Activated CD4-positive, alpha-beta T cell treated with anti-CD3 and anti-CD28 coated beads, Interleukin-10, Interleukin-2, amounts not matched to agents 100 ng/mL and 50 ng/mL, durations not matched to agents 16 hours and 8 hours (primary cell): ENCODE measurements at places on chromosomes 16 and 17.
A peak's percentile ranks its signal among the peaks of the same experiment; 100 is the strongest.

GRCh38 chr17:8825802-8826201 lies 26.6 kb upstream of the MFSD6L start:
- DNase-seq: no peak

DNA sequence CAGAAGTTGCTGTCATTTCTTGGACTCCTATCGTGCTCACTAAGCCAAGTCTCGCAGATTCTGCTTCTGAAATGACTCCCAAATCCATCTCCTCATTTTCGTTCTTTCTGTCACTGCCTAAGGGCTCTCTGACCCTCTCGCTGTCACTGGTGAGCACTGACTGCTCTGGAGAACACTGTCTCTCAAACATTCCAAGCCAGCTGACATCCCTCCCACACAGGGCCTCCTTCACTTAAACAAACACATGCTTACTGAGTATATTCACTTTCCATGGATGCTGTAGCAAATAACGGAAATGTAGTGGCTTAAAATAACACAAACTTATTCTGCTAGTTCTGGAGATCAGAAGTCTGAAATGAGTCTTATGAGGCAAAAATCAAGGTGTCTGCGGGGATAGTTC lies 18.8 kb downstream of the CACNG1 start:
- no peak for DNase-seq

DNA sequence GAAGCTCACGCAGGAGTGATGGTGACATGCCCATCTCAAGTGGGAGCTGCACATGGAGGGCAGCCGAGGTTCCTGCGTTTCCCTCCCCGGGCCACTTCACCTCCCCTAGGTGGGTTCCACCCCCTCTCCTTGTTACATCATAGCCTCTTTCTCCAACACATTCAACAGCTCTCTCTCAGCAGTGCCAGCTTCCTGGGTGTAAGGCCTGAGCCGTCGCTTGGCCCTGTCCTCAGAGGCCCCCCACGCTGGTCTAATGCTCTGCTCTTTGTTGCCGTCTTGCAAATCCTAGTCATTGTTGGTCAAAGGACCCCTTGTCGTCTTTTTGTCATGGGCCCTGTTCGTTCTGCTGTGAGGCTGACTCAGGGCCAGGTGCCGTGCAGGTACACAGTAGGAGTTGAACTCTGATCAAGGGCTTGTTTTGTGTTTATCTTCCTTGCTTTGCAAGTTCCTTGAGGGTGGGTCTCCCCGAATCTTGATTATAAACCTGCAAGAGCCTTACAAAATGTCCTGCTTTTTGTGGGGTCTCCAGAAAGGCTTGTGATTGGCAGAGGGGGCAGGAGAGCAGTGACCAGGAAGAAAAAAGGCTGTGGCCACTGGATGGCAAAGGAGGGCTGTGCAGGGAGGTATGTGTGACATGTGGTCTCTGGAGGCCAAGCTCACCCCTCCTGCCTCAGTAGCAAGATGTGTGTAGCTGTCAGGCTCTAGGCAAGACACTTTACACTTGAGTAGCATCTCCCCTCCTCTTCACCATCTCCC lies 136.6 kb downstream of the CCDC182 start:
- no peak for DNase-seq

- DNase-seq: peak; percentile 90
These were observed 1.2 kb downstream of the TMC6 start for GRCh38 chr17:78127239-78127887.

- DNase-seq: peak; percentile 94
These were observed at the start of gene OR1F1 for GRCh38 chr16:3187798-3188674. OR1F1 (plus strand) TSS chr16:3188204.

DNA sequence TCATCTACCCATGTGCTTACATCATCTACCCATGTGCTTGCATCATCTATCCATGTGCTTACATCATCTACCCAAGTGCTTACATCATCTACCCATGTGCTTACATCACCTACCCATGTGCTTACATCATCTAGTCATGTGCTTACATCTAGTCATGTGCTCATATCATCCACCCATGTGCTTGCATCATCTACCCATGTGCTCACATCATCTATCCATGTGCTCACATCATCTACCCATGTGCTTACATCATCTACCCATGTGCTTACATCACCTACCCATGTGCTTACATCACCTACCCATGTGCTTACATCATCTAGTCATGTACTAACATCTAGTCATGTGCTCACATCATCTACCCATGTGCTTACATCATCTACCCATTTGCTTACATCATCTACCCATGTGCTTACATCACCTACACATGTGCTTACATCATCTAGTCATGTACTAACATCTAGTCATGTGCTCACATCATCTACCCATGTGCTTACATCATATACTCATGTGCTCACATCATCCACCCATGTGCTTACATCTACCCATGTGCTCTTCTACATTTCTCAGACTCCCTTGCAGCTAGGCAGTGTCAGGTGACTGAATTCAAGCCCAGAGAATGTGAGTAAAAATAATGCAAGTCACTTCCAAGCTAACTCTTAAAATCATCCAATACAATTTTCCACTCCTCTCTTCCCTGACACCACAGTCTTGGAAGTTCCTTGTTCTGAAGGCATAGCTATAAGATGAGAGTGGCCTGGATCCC lies 196.8 kb downstream of the CBLN1 start:
- no peak for DNase-seq

DNA sequence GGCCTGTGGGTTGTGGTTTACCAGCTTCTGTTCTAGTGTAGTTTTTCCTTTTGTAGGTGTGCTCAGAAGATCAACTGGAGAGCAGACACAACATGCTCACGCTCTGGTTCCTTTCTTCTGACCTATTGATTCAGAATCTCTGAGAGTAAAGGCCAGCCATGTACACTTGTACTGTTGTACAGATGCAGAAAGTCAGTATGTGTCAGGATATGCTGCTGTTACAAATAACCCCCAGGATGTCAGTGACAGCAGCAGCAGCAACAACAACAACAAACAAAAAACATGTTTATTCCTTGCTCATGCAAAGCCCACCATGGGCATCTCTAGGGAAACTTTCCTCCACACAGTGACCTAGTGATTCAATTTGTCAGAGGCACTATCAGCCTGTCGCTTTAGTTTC lies 154.8 kb upstream of the RBFOX1 start:
- no peak for DNase-seq

GRCh38 chr16:4372001-4372577 lies 441 bp downstream of the VASN start:
- DNase-seq: no peak

DNA sequence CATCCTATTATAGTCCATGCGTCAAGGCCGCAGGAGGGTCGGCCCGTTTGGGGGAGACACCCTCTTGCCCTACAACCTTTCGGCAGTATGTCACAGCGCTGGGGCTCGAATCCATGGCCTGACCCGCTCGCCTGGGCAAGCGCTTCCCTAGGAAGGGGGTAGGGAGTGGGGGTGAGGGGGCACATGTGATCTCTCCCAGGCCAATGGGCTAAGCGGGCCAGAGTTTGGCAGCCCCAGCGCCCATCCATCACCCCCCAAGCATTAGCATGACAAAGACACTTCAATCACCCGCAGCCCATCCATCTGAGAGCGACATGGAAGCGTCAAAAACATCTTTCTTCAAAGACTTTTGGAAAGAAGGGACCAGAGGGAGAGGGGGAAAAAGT lies at the start of gene HOXB1:
Gene HOXB1, minus strand, starts transcription at position 125 of the 386 bp plus-strand sequence. Its CDS starts 107 bp downstream, at position 18.
- DNase-seq: no peak

DNA sequence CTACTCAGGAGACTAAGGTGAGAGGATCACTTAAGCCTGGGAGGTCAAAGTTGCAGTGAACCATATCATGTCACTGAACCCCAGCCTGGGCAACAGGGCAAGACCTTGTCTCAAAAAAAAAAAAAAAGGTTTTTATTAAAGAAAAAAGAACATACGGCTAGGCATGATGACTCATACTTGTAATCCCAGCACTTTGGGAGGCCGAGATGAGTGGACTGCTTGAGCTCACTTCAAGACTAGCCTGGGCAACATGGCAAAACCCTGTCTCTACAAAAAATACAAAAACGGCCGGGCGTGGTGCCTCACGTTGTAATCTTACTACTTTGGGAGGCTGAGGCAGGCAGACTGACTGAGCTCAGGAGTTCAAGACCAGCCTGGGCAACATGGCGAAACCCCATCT lies 38.4 kb downstream of the RANBP10 start:
- DNase-seq: peak; percentile 28

DNA sequence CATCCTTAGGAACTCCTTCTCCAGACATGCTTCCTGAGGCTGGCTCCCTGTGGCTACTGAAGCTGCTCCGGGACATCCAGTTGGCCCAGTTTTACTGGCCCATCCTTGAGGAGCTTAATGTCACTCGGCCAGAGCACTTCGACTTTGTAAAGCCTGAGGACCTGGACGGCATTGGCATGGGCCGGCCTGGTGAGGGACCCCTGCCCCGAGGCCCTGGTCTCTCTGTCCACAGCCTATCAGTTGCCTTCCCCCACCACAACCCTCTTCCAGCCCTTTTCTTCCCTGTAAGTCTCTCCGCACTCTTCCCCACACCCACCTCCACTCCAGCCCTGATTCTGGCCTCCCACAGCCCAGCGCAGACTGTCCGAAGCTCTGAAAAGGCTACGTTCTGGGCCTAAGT lies 2.0 kb downstream of the TNK1 start:
- no peak for DNase-seq

DNA sequence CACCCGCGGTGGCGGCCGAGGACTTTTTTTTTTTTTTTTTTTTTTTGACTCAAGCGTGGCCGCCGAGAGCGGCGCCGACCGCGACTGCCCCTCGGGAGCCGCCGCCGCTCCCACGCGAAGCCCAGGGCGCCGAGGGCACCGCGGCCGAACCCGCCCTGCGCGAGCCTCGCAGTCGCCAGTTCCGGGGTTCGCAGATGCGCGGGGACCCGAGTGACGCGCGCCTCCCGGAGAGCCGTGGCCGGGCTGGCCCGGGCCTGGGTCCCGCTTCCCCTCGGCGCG lies 1.1 kb downstream of the METRNL start:
- DNase-seq: no peak

GRCh38 chr17:58333736-58334207 lies 5.2 kb upstream of the TSPOAP1 start:
- peak; percentile 62 for DNase-seq

DNA sequence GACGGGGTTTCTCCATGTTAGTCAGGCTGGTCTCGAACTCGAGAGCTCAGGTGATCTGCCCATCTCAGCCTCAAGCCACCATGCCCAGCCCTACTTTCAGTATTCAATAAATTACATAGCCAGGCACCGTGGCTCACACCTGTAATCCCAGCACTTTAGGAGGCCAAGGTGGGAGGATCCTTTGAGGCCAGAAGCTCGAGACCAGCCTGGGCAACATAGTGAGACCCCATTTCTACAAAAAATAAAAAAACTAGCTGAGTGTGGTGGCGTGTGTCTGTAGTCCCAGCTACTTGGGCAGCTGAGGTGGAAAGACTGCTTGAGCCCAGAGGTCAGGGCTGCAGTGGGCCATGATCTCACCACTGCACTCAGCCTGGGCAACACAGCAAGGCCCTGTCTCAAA lies 8.2 kb downstream of the MIEN1 start:
- DNase-seq: no peak

DNA sequence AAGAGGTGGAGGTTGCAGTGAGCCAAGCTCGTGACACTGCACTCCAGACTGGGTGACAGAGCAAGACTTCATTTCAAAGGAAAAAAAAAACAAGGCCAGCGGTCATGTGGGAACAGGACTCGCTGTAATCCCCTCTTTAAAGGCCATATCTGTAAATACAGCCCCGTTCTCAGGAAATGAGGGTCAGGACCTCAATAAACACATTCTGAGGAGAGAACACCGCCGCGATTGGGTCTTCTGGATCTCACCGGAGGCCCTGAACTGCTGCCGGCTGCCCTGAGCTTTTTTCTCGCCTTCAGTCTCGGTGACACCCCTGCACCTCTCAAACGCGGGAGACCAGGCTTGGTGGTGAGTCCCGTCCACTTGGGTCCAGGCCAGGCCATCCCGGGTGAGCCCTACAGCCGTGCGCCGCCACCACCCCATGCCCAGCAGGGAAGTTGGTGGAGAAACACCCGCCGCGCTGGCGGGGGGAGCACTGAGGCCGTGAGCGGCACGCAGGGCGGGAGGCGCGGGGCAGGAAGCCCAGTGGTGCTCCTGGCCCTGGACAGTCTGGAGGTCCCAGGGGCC lies 28.4 kb downstream of the SLC25A10 start:
- DNase-seq: no peak

- no peak for DNase-seq
These were observed 137.1 kb downstream of the TRIM37 start for GRCh38 chr17:58969612-58970011.

- no peak for DNase-seq
These were observed 69.6 kb downstream of the PLXDC1 start for GRCh38 chr17:39081851-39082250.

- no peak for DNase-seq
These were observed 140.4 kb downstream of the RGS9 start for GRCh38 chr17:65277576-65277975.

- DNase-seq: no peak
These were observed 400 bp downstream of the HCFC1R1 start for GRCh38 chr16:3023415-3023668.

DNA sequence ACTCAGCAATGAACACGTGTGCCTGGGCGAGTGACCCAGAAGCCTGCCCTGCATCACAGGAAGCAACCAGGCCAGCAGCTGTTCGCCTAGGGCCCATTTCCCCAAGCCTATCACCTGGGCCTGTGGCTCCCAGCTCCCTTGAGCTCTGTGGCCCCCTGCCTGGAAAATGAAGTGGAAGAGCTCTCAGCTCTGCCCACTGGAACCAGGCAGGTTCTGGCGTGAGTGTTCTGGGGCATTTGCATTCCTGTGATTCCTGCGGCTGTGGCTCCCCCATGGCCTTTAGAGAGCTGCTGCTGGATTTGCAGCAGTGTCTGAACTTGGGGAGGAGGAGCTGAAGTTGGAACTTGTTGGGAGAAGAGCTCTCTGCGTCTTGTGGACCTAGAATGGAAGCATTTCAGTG lies 22.8 kb downstream of the PGS1 start:
- DNase-seq: no peak

DNA sequence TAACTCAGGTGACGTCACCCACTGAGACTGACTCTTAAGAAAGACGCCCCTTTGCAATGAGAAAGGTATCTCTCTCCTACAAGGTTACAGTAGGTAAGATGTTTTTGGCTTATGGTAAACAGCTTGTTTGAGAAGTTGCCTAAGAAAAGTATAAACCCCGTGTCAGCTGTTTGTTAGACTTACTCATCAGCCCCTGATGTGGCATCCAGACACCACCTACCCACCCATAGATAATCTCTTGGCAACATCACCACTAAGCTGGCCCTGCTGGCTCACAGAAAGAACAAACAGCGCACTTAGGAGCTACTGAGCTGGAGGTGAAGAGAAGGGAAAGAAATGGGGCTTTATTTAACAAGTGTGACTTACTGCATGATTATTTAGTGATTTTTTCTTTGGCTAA lies 121.0 kb downstream of the PARN start:
- no peak for DNase-seq
